ENCODE measurements at places on chromosomes 5 and 9.

GRCh38 chr9:33913541-33913940, 96.6 kb downstream of the UBE2R2 start:
- no peak for DNase-seq

DNA sequence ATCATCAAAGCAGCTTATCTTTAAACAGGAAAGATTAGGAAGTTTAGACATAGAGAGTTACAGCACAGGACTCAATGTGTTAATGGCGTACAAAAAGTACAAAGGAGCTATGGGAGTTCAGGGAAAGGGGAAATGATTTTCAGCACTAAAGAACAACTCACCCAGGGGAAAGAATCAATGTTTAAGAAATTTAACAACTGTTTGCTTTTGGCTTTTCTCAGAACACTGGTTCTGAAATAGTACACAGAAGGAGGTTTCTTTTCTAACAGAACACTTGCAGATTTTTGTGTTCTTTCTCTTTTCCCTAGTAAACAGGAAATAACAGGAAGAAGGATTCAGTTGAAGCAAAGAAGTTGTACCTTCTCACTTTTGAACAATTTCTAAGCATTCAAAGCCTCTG, 71.3 kb upstream of the GHR start:
- no peak for DNase-seq

DNA sequence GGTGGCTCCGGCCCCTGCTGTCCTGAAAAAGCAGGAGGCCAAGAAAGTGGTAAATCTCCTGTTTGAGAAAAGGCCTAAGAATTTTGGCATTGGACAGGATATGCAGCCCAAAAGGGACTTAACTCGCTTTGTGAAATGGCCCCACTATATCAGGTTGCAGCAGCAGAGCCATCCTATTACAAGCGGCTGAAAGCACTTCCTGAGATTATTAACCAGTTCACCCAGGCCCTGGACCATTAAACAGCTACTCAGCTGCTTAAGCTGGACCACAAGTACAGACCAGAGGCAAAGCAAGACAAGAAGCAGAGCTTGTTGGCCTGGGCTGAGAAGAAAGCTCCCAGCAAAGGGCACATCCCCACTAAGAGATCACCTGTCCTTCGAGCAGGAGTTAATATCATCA, 89.7 kb downstream of the MLLT3 start:
- DNase-seq: no peak

GRCh38 chr9:110217656-110218099, 9.7 kb upstream of the C9orf152 start:
- DNase-seq: peak; percentile 9

- no peak for DNase-seq
Measured at GRCh38 chr9:90858457-90858901, 56.9 kb downstream of the SYK start.

- no peak for DNase-seq
Measured at GRCh38 chr5:140785905-140786686, at the start of gene PCDHA1. TSS of gene PCDHA1 (plus strand) at chr5:140786140.

GRCh38 chr5:80370390-80370789, 37.5 kb upstream of the ZFYVE16 start:
- DNase-seq: no peak

GRCh38 chr5:39501397-39501796, 76.6 kb upstream of the DAB2 start:
- DNase-seq: peak; percentile 6

DNA sequence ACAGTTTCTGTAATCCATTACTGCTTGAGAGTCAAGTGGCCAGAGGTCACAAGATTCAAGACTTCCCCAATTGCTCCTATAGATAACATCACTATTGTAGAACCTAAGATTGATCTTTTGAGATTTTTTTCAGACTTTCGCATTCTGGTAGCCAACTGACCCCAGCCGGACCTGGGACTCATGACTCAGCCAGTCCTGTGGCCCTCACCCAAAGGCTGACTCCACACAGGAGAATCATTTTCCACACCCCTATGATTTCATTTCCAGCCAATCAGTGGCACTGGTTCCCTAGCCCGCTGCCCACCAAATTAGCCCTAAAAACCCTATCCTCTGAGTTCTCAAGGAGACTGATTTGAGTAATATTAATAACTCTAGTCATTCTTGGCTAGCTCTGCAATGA, 36.2 kb downstream of the TARS1 start:
- no peak for DNase-seq

GRCh38 chr9:122904466-122904822, 715 bp downstream of the RC3H2 start:
- DNase-seq: peak; percentile 39

DNA sequence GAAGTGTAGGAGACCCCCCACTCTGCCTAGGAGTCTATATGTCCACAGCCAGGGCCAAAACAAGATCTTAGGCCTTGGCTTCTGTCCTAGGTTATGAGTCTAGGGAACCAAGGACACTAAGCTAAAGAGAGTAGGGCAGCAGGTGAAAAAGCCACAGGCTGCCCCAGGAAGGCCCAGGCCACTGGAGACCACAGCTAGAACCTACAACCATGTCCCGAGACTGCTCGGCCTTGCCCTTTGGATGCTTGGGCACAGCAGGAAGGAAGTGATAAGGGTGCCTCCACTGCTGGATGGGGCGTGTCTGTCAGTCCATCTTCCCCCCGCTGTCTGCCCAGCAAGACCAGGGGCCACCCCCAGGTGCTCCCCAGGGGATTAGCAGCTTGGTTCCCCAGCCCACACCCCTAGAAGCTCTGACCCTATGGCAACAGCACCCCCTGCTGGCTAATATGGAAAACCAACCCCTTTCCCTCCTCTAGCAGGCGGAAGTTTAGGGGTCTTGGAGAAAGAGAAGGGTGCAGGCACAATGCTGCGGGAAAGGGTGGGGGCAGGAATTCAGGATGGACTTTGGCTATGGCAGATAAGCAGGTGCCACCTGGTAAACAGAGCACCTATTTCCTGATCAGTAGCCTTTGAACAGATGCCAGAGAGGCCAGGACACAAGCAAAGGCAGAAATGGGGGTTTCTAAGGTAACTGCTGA, 10.5 kb upstream of the IRF1 start:
- DNase-seq: peak; percentile 67

DNA sequence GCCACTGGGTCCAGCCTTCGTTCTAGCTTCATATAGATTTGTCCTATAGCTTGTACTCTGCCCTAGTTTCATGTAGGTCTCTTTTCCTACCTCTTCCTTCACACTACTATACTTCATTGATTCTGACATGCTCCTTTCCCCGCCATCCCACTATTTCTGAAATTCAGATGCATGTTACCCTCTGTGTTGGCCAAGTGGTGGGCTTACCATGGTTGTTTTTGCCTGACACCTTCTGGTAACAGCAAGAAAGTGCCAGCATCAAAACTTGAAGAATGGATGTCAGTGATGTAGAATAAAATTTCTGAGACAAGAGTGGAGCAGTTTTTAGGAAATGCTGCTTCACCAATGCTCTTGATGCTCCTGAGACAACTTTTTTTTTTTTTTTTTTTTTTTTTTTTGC, 19.5 kb upstream of the SERINC5 start:
- DNase-seq: no peak

- DNase-seq: peak; percentile 93
Measured at GRCh38 chr5:65480306-65480865, 1.3 kb downstream of the ADAMTS6 start.

DNA sequence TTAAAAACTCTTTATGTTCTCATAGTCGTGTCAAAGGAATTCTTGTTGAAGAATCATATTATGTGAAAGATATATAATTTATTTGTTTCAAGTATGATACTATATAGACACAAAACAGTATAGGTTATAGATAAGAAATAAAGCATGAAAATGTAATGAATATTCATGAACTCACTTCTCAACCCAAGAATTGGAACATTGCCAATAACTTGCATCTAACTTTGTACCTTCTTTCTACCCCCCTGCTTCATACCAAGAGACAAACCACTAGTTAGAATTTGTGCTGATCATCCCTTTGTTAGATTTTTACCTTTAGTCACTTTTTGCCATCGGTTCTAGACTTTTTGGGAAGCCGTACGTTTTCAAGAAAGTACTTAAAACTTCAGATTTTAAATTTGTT, 32.6 kb downstream of the HSD17B4 start:
- no peak for DNase-seq

DNA sequence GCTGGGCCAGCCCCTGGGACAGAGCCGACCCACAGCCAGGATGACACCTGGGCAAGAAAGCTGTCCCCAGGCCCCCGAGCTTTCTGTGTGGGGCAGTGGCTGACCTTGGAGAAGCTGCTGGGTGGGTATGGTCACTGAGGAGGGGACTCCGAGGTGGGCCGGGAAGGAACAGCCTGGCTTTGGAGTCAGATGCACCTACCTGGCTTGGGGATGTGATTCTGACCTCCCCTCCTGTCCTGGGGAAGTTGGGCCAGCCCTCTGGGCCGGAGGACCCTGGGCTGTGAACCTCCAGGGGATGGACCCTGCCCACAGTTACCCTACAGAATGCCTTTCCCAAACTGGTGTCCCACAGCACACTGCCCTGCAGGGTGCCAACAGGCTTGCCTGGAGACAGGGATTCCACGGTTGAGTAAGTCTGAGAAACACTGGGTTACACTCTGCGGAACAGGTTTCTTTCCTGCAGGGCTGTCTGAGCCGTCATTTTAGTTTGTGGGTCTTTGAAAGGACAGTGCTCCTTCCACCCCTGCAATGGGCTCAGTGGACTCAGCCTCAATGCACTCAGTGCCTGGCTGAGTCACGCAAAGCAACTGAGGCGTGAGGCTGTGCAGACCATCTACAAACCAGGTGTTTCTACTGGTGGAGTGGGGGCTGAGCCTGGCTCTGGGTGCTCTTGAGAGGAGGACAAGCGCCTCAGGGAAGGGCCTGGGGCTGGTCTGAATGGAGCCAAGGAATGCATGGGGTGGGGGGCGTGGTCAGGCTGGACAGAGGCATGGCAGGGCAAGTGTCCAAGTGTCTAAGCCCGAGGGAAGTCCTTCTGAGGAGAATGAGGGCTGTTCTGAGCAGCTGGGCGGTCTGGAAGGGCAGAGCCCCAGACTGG, 41.3 kb upstream of the PHYKPL start:
- peak; percentile 98 for DNase-seq

GRCh38 chr5:87347272-87347671, 65.5 kb downstream of the CCNH start:
- DNase-seq: no peak

DNA sequence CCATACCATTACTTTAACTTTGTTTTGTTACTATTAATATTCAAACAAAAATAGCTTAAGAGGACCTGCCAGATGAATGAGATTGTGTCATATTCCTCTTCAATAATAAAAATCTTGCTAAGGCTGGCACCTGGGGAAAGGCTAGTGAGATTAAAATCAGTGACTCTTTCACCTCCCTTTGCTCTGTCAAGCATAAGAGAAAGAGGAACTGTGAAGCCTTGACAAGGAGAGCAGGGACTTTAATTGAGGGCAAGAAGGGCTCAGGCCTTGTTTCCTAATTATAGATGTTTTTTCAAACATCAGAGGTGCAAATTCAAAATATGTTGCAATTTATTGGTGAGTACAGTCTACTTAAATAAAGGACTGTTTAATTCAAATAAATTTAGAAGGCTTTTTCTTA, 91.7 kb downstream of the SPATA31D1 start:
- no peak for DNase-seq

DNA sequence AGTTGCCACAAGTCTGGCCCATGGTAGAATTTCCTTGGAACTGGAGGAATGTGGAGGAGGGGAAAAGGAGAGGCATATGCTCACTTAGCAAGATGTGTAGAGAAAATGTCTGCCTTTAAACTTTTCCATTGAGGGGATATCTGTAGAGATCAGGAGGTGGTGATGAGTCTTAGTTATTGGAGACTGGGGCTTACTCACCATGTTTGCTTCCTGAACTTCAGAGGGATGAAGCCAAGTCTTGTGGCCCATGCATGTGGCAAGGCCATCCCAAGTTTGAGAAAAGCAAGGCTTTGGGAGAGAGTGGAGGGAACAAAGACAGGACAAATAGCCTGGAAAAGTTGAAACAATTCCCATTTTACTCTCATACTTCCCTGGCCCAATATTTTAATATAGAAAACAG, 124.5 kb downstream of the GDNF start:
- DNase-seq: no peak

GRCh38 chr9:69307446-69308205, 17.4 kb upstream of the ENTREP1 start:
- peak; percentile 71 for DNase-seq

DNA sequence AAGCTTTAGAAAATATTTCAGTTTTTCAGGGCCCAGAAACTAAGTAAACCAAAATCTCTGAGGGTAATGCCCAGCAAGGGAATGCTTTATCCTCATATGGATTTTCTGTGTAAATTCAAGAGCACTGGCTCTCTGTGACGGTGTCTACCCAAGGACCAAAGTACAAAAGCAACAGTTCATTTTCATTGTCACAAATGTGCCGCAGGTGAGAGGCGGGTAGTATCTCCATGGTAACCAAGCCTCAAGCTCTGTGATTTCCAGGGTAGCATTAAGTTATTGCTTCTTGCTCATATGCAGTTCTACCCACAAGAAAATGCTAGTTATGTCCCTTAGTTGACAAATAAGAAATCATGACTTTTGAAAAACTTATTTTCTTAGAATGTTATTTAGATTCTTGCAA, 164.3 kb downstream of the MTRR start:
- DNase-seq: no peak

DNA sequence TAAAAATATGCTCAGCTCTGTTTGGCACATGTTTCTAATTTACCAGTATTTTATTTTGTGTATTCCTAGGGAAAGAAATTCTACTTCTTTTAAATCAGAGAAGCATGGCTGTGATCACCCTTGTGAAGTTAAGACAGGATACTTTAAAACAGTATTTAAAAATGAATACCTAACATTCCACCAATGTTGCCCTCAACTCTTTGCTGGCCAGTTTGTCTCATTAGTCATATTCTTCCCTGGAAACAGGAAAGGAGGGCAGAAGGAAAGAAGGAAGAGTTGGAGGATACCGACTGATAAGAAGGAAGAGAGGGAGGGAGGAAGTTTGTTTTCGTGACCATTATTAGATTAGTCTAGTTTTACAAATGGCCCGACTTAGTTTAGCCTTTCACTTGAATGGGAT, 137.4 kb downstream of the PLK2 start:
- DNase-seq: no peak

- no peak for DNase-seq
Measured at GRCh38 chr5:53469946-53470687, 10.3 kb upstream of the FST start.

DNA sequence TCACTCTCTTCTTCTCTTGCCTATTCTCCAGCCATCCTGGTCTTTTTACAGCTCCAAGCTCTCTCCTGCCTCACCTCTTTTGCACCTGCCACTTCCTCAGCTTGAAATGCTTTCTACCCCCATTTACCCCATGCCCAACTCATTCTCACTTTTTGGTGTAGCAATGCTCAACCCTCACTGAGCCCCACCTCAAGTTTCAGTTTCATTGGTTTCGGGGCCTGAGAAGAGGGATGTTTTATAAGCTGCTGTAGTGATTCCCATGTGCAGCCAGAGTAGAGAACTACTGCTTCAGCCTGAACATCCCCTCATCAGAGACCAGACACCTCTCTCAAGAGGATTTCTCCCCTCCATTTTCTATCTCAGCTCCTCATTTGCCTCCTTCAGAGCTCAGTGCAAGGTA, 45.2 kb upstream of the FYB1 start:
- DNase-seq: no peak

- no peak for DNase-seq
Measured at GRCh38 chr9:93099551-93100275, 3.7 kb downstream of the CARD19 start.
